Right forelimb (tissue), 1 donor: ENCODE measurements at places on chromosomes 13 and 19.

- DNase-seq: no peak
Observed at GRCh38 chr13:21999666-22000065, 328.8 kb downstream of the FGF9 start.

DNA sequence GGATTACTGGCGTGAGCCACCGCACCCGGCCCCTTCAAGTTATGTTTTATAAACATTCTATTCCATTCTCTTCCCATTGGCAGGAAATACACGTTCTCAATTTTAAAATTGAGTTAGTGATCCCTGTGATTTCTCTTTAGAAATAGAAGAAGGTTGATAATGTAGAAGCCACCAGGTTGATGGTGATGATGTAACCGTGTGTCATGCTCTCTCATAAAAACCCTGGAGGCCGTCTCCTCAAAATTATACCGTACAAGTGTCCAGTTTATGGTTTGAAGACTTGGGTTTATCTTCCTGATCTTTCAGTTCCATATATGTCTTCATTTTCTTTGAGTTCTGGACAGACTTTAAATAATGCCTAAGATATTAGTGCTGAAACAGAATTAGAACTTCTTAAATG, 32.2 kb downstream of the COG3 start:
- DNase-seq: no peak

GRCh38 chr19:13054626-13055212, 47.9 kb downstream of the LYL1 start:
- no peak for DNase-seq

- peak; percentile 57 for DNase-seq
Observed at GRCh38 chr19:6739883-6740588, 556 bp downstream of the TRIP10 start.

- no peak for DNase-seq
Observed at GRCh38 chr13:31951215-31951678, 80.3 kb upstream of the FRY start.

- no peak for DNase-seq
Observed at GRCh38 chr19:33859016-33859415, 62.3 kb downstream of the KCTD15 start.

- DNase-seq: no peak
Observed at GRCh38 chr19:51354742-51355148, 11.4 kb downstream of the ETFB start.

DNA sequence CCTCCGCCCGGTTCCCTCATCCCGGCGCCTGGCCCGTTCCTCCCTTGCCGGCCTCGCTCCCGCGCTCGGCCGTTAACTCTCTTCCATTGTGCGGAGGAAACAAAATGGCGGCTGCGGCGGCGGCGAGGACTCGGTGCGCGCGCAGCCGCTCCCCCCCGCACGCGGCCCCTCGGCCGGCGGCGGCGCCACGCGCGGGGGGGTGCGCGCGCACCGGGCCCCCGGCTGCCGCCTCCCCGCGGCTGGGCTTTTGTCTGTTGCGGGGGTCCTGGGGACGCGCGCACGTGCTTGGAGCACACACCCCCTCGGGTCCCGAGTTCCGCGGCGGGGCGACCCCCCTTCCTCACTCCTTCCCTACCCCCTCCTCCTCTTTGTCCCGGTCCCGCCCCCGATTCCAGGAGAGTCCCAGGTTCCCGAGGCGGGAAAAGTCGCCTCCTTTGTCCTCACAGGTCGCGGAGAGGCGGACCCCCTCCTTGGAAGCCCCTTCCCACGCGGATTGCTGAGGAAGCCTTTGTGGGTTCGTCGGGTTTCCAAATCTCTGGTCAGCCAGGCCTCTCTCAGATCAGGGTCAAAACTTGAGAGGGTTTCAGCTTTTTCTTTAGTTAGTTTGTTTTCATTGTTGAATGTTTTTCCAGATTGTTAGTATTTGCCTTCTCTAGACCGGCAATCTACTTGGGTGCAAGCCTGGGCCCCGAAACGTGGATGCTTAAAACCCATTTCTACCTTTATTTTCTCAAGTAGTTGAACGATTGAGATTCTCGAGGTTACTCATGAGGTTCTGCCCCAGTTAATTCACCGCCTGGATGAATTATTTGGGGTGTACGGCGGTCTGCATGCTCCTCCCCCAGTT, 687 bp downstream of the ILF3 start:
- no peak for DNase-seq

DNA sequence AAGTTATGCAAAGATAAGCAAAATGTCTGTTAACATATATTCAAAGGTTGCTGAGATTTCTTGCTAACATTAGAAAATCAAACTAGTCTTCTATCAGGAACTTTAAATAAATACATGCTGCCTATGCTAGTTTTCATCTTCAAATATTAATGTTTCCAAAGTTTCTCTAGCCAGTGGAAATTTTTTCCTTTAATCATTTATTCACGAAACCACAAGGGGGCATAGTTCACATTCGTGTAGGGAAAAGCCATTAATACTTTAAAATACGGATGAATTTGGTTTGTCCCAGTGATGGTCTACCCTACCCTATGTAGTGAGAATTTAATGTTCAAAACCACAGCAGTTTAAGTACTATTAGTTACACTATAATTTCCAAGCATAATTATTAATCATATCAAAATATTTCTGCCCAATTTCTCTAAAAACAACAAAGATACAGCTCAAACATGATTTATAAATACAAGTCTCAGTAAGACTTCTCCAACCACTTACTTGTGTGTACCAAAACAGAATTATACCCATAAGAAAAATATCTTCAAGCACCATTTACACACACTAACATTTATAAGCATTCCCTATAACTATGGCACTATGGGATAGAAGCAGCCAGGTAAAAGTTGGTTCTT, 16.2 kb downstream of the NUFIP1 start:
- no peak for DNase-seq

DNA sequence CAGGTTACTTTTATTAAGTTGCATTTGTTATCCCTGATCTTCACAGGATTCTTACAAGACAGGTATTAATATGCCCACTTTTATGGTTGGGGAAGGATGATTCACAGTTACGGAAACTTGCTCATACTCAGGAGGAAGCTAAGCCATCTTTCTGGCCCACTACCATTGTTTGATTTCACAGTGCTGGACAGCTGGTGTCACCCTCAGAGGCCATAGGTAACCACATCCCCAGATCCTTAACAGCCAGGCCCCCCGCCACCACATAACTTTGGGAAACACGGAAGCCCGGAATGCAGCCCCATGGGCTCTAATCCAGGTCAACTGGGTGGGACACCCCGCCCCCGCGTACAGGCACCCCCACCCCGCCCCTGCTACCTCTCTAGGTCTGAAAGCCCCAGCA, 119.7 kb downstream of the IRS2 start:
- no peak for DNase-seq

DNA sequence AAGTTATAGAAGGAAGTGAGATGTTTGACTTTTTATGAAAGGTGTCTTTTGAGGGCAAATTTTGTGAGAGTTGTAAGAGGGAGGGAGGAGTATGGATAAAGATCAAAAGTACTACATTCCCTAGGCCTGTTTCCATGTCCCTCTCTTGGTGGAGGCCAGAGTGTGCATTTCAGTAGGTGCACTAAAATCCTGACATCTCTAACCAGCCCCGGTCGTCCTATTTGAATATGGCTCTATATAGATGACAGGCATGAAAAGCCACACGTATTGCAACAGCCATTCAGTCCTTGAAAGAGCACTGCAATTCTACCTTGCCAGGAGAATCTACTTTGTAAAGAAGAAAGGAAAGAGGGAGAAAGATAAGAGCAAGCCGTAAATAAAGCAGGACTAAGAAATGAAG, 510.1 kb downstream of the IRS2 start:
- DNase-seq: no peak

DNA sequence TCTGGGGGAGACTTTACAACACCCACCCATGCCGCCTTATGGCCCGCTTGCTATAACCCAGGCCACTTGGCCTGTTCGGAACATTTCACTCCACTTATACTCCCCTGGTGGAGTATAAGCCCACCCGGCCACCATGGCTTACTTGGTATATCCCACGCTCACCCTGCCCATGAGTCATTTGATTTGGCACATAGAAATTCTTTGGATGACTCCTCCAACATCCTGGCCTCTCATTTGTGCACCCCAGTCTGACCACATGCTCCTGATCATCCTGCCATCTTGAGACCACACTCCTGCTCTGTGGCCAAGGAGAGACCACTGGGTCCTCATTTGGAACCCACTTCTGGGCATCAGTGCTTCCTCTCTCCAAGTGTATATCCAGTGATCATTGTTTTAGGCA, 5.2 kb downstream of the SPACA6 start:
- no peak for DNase-seq

DNA sequence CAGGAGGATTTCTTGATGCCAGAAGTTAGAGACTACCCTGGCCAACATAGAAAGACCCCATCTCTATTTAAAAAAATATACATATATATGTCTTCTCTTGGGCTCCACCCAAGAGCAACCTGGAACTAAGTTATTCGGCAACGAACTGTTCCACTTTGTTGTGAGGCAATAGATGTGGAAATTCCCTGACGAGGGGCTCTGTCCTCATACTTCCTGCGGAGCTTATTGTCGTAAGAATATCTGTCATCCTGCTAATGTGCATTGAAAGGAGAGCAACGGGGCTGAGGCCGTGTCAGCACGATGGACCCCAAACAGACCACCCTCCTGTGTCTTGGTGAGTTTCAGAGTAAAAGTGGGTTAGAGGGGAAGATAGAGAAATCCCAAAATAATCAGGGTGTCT, at the start of gene FCAR:
Gene FCAR (plus strand): TSS at position 246 of the 400 bp plus-strand sequence. CDS start 55 bp downstream, at position 301.
- no peak for DNase-seq

DNA sequence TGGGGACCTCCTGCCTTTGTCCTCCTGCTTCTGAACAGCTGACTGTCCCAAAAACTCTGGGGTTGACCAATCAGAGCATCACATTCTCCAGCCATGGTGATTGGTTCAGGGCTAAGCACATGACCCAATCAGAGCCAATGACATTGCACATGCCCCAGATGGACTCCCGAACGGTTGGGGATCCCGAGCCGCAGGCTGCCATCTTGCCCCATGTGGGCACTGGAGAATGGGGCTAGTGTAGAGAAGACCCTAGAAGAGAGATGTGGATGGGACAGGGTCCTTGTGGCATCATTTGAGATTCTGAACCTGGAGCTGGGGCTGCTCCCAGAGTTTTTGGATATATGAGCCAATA, 31.3 kb upstream of the PEPD start:
- DNase-seq: no peak

DNA sequence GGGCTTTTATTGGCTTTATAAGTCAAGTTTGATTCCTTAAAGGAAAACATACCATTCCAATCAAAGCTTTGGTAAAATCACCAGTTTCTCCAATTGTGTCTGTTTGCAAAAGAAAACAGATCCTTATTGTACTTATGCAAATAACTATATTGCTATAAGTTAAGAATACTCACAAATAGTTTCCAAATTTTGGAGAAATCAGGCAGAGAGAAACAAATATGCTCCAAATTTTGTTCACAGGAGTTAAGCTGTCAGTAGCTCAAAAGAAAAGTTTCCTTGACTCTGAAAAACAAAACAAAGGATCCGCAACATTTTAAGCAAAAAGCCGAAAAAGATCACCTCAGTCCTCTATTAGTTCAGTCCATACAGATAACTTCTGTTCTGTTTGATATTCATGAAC, 19.2 kb upstream of the IGFL4 start:
- DNase-seq: no peak

GRCh38 chr13:42272115-42272803, at the start of gene AKAP11:
Gene AKAP11 (plus strand): TSS chr13:42272152. CDS start chr13:42286349, 14,197 bp downstream.
- peak; percentile 80 for DNase-seq

- no peak for DNase-seq
Observed at GRCh38 chr13:76825430-76825829, 60.8 kb downstream of the KCTD12 start.

DNA sequence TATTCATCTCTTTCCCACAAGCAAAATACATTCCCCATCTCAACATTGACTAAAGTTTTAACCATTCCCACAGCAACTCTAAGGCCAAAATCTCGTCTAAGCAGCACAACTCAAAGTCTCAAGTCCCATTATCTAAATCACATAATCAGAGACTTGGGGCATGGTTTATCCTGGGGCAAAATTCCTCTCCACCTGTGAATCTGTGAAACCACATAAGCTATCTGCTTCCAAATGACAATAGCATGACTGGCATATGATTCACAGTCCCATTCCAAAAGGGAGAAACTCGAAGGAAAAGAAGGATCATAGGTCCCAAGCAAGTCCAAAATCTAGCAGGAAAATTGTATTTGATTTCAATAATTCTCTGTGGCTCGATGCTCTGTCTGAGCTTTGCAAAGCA, 73.0 kb downstream of the ANKRD10 start:
- DNase-seq: no peak

DNA sequence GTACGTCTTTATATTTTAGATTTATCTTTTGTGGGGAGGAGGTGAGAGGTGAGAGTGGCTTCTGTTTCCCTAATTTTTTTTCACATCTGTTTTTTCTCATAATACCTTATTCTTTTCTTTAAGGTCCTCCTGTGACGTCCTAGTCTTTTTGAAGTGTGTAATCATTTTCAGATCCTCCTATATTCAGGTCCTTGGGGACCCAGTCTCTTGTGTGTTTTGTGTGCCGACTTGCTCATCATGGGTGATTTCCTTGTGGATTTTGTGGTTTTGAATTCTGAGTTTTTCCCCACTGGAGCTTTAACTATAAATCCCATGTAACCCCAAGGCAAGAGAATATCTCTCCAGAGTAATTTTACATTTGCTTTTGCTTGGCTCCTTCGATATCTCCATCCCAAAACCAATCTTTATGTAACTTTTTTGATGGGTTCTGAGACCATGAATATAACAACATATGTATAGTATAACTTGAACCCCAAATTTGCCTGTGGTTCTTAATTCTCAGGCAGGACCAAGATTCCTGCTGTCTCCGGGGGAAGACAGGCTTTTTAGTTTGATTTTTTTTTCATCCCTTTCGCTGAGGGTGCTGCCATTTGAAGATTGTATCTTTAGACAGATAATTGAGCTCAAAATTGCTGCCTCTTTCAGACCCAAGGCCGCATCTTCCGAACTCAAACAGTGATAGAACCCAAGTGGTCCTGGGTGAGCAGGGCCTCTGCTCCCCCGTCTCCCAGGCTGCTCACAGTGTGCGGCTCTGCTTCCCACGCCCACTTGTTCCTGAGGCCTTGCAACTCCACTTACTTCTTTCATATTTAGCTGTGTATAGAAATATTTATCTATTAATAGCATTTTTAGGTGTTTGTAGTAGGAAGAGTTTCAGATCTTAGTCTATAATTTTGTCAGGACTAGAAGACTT, 59.1 kb upstream of the GPR183 start:
- no peak for DNase-seq

DNA sequence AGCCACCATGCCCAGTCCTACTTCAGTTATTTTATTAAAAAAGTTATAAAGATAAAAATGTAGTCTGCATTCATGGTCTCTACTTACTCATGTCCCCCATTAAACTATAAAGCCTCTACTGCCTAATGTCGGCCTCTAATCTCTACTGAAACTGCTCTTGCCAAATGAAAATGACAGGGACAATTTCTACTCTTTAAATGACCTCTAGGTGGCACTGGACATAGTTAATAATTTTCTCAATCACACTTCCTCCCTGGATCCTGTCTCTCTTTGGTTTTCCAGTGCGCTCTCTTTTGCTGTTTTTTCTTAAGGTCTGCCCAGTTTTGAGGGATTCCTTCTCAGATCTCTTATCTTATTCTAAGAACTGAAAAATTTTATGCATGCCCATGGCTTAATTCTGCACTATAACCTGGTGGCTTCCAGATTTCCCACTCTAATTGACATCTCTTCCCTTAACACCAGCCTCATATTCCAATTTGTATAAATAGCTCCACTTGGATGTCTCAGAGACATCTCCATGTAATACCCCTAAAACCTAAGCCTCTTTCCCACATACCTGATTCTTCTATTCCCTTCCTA, 54.3 kb downstream of the MTMR6 start:
- DNase-seq: no peak
